ENCODE measurements at places on chromosomes 7 and 10.

DNA sequence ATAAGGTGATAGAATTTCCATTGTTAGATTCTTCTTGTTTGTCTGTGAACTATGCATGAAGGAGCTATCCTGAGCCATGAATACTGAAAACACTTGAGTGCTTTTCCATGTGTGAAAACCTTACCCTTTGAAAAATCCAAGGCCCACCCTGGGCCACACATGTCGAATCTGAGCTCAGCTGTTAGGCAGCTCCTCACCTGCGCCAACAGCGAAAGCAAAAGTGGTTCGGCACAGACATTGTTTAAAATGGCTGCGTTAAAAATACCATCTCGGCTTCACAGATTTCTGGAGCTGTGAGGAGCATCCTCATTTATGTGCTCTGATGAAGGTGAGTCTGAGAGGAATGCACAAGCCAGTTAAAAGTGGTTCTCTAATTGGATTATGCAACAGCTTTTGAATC, 137.7 kb downstream of the NEUROD6 start:
- DNase-seq = no peak

DNA sequence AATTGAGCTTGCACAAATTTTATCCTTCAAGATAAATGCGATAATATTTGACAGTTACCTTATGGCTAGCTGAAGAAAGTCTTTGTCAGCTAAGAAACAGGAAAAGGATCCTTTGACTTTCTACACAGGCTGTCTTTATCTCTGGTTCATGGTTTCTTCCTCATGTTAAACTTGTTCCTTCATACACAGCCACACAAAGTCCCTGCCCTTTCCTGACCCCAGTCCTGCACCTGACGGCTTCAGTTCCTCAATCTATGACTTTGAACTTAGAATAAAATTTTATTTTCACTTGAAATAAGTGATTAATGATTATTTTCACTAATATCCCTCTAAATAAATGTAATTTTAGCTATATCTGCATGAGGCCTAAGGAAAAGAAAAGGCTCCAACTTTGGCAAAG, 77.8 kb upstream of the PRSS1 start:
- DNase-seq = no peak

- DNase-seq = no peak
Measured at GRCh38 chr7:152142976-152143595, 117.6 kb downstream of the GALNT11 start.

DNA sequence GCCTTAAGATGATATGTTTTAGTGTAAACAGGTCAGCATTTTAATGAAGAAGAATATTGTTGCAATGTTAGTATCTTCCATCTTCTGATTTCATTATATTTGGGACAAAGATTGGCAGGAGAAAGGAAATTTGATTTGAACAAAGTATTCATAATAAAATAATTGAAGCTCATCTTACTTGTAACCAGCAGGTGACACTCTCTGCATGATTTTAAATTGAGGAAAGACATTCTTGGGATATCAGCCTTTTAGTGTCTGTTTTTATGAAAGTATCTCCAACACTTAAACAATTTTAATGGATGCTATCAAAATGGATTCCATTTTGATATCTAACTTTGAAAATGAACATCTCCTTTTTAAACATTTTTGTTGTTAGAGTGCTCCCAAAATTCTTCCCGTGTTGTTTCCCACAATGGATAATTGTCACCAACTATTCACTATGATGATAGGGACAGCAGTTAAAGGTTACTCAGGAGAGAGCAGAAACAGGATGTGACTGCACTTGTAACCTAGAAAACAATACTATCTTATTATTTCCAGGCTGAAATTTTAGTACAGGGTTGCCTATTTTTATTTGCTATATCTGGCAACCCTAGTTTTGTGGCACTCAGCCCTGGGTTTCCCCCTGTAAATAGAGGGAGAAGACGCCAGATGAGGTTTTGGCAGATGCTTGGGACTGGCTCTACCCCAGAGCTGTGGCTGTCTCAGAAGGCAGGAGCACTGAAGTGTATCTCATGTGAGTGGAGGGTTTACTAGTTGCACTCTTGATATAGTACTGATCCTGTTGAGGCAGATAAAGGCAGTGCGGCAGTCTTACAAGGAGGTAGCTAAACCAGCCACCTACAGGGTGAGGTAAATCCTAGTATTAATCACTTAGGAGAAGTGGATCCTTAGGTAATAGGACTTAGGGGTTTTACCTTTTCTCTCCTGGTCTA, 31.0 kb upstream of the ABCB4 start:
- DNase-seq = no peak

- peak; percentile 32 for DNase-seq
Measured at GRCh38 chr7:82572195-82572880, 128.8 kb upstream of the CACNA2D1 start.

- no peak for DNase-seq
Measured at GRCh38 chr10:118870467-118871243, 115.9 kb upstream of the CACUL1 start.

GRCh38 chr7:154896076-154896475, 106.8 kb downstream of the PAXIP1 start:
- DNase-seq = no peak

- DNase-seq = no peak
Measured at GRCh38 chr10:7195118-7195517, 215.7 kb downstream of the SFMBT2 start.

- no peak for DNase-seq
Measured at GRCh38 chr10:132714986-132715775, 70.8 kb downstream of the NKX6-2 start.

GRCh38 chr7:72077786-72078185, 334.4 kb downstream of the CALN1 start:
- DNase-seq = no peak

GRCh38 chr10:69073736-69074364, 14.1 kb upstream of the SRGN start:
- no peak for DNase-seq

DNA sequence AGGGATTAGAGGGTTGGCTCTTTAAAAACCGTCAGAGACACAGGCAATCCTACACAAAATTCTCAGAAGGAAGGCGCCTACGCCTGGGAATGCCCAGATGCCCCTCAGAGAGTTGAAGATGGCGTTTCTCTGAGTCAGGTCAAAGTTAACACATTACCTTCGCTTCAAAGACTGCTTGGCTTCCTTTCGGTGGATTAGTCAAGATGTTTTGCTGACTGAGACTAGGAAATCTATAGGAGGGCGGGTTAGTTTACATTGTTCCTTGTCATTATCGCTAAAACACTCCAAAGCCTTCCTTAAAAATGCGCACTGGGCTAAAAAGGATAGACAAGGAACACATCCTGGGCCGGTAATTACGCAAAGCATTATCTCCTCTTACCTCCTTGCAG, 995 bp upstream of the CFTR start:
- no peak for DNase-seq

DNA sequence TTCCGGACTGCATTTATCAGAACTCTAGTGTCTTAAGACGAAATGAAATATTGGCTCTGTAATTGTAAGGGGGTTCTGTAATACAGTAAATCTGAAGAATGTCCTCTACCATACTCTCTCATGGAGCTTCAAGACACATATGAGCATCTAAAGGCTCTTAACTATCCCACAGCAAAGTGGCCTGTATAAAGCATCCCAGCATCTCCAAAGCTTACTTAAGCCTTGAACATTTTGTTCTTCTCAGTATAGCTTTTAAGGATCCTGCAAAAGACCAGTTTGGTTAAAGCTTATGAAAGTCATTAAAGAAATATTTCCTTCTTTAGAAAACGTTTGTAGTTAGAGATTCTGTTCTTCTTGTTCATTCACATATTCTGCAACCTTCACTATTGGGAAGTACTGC, 75.1 kb downstream of the HGF start:
- DNase-seq = no peak

GRCh38 chr7:47550788-47551470, 31.0 kb downstream of the TNS3 start:
- no peak for DNase-seq

DNA sequence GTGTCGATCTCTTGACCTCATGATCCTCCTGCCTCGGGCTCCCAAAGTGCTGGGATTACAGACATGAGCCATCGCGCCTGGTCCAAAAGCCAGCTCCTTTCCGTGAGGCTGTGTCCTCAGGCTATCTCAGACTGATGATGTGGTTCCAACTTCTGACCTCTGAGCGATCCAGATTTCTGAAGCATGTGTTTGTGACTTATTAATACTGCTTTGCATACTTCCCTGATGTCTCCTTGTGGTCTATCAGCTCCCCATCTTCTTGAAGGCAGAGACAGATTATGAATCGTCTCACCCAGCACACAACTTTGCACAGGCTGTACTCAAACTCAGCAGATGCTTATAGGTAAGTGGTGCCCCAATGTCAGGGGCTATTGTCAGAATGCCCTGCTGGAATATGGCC, 2.0 kb upstream of the PLPP4 start:
- no peak for DNase-seq

GRCh38 chr10:5369362-5370158, 4.8 kb downstream of the UCN3 start:
- DNase-seq = no peak

DNA sequence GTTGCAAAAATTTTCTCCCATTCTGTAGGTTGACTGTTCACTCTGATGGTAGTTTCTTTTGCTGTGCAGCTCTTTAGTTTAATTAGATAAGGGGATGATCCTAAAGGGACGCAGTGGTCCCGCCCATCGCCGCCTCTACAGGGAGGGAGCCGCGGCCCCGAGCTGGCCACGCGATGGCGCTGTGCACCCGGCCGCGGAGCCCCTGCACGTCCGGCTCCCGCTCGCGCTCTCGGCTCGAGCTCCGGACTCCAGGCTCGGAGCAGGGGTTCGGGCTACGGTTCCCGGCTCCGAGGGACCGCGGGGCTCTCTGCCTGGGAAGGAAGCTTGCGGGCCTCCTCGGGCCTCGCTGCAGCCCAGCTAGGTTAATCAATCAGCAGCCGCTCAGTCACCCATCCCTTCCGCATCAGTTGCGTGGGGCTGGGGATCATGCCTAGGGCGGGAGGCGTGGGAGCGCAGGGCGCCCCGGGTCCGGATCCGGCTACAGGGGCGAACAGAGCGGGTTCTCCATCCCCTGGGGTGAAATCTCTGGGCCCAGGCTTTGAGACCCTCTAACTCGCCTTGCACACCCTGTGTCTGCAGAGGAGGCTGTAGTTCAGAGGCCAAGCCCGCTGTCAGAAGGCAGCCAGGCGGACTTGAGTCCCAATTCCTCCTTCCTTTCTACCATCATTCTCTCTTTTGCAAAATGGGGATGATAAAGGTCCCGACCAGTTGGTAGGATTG, 97.9 kb downstream of the WDR11 start:
- DNase-seq = peak; percentile 14

DNA sequence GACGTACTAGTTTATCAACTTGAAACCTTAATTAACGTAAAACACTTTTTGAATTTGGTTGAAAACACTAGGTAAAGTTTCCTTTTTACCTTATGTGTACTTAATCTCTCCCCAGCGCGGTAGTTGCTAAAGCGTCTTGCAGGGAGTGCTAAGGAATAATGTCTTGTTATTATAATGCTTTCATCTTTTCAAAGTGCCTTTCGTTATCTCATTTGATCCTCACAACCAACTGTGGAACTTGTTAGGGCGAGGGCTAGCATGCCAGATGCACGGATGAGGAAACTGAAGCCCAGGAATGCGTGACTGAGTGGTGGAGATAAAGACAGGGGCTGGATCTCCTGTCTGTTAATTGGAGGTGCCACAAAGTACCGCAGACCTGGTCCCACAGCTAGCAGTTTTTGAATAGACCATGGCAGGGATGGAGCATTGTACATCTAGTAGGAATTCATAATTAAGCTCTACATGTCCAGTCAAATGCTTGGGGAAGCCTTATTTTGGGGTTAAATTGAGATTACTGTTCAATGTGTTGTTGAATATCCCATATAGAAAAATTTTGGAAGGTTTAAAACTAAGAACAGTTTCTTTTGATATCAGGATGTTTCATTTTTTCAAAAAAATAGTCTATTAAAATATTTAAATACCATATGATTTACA, 234.3 kb downstream of the SH2D4B start:
- no peak for DNase-seq

DNA sequence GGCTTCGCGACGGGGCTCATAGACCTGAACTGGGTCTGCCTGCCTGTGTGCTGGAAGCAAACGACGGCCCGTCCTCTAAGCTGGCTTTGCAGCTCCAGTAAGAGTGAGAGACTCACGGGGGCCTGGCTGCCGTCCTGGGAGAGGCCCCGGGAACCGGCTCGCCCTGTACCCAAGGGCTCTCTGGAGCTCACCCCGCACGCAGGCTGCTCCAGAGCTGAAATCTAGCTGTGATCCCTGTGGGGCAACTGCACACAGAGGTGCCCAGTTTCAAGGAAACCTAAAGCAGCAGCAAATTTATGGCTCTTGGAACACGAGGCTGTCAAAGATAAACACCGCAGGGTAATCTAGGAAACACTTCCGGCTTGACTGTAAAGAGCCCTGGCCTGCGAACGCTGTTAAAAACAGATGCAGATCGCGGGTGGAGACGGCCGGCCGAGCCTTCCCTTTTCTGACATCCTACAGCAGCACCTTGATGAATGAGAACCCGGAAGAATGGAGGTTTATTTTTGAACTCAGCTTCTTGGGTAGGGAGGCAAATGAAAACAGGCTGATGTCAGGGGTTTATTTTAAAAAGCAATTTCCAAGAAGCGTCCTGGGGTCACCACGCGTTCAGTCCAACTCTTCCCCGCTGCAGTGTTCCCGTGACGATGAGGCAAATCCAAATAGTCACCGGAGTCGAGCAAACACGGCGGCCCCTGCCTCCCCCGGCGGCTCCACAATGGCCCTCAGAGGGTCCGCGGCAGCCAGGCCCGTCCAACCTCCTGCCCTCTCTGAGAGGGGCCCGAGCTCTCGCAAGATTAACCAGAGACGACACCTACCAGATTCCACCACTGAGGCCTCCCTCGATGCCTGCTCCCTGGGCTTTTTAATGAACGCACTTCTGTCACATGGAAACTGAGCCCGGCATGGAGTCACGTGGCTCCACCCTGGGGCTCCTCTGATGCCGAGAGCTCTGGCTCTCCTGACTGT, 29.6 kb downstream of the AMZ1 start:
- peak; percentile 28 for DNase-seq

DNA sequence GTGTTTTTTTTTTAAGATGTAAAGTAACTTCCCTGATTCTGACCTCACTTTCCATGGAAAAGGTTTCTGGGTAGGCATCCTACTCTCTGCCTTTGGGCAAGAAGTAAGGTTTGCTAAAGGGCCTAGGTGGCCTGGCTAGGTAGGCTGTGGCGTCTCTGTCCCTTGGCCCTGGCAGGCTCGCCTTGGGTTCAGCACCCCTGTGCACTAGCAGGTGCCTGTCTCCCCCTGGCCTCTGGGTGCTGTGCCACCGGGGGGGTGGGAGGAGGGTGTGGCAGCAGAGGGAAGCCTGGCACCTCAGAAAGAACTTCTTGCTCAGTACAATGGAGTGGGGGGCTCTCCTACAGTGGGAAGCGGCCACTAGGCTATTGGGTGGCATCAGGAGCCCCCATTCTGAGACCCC, 14.0 kb downstream of the TECPR1 start:
- no peak for DNase-seq

DNA sequence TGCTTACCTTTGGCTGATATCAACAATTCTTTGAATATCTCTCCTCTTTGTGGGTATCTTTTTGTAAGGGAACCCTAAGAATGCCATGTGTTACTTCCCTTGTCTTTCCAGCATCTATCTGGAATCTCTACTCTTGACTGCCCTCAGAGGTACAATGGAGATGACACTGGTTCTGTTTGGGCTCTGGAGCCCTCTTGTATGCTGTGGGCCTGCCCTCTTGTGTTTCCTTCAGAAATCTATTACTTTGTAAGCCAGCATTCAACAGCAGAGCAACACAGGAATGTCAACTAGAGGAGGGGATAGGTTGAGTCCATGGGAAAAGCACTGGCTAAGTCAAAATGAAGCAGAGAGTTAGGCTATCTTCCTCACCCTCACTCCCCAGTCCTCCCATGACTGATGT, 142.3 kb downstream of the XPNPEP1 start:
- DNase-seq = no peak

- DNase-seq = no peak
Measured at GRCh38 chr10:7544203-7544602, 122.6 kb downstream of the ITIH5 start.

GRCh38 chr7:136293272-136293671, 316.1 kb upstream of the MTPN start:
- DNase-seq = no peak

Data from CD4-positive, alpha-beta T cell treated with Interferon gamma for 1 hour (primary cell).